ENCODE measurements at places on chromosomes 5 and 9.

GRCh38 chr5:157328277-157328912, 62.5 kb downstream of the CYFIP2 start:
- DNase-seq: peak; percentile 24

DNA sequence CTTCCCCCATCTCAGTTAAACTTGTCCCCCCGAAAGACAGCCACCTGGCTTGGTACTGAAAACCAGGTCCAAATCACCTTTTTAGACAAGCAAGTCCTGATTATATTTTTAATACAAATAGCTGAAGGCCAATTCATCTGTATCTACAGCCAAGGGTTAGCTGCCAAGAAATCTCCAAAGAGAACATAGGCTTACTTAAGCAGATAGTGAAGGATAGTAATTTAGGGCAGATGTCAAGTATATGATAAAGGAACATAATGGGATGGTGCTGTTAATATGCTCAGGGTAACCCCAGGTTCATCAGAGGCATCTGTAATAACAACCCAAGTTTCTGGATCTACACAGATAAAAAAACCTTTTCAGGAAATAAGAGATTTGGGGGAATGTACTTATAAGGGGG, 133.0 kb downstream of the EBF1 start:
- no peak for DNase-seq

DNA sequence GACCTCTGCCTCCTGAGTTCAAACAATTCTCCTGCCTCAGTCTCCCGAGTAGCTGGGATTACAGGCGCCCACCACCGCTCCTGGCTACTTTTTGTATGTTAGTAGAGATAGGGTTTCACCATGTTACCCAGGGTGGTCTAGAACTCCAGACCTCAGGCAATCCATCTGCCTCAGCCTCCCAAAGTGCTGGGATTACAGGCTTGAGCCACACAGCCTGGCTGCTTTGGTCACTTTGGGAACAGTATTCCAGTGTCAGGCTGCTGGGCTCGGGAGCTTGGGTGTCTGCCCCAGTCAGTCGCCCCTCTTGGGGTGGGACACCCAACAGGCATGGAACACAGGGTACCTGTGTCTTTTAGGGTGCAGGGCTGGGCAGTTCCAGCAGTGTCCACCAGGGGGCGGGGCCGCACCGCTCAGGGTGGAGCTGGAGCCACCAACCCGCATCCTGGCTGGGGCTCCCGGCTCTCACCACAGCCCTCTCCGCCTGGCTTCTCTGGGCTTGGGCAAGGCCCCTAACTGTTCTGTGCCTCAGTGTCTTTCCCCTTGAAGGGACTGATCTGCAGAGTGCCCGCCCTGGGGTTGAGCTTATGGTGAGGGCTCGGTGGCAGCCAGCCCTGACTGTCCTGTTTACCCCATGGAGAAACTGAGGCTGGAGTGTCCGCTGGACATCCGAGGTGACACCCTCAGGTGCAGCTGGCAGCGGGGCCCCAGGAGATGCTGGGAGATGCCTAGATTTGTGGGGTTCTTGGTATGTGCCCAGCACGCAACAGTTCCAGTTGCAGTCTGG, 6.4 kb upstream of the RNU6ATAC start:
- DNase-seq: no peak

DNA sequence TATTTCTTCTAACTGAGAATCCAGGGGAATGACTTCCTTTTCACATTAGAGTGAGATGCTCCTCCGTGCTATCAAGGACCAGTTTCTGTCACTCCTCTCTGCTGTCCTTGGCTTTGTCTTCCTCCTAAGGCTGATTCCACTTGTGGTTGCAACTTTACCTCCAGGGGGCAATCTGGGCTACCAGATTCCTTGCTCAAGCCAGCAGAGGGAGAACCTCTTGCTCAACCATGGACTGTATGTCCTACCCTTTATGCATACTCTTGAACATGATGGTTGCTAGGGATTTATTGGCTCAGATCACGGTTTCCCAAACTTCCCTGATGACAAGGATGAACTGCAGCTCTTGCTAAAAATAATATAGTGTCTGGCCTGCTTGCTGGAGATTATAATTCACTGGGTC, 24.0 kb downstream of the NNT start:
- no peak for DNase-seq

DNA sequence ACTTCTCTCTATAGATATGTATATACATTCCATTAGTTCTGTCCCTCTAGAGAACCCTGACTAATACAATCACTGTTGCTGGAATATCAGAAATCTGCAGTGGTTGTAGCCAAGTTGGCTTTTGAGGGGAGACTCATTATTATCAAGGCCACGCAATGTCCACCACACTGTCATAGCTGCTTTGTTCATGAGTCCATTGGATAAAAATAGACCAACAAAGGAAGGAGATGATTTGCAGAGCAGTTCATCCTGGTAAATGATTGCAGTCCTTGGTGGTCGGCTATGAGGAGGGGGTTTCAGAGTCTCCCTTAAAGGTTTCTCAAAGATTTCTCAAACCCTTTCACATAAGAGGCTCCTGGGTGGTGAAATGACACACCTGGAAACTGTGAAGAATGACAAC, 192.8 kb upstream of the ANKH start:
- DNase-seq: no peak

Measured in progenitor cell of endocrine pancreas (in vitro differentiated cells).